ENCODE measurements at places on chromosomes 2 and 18.

DNA sequence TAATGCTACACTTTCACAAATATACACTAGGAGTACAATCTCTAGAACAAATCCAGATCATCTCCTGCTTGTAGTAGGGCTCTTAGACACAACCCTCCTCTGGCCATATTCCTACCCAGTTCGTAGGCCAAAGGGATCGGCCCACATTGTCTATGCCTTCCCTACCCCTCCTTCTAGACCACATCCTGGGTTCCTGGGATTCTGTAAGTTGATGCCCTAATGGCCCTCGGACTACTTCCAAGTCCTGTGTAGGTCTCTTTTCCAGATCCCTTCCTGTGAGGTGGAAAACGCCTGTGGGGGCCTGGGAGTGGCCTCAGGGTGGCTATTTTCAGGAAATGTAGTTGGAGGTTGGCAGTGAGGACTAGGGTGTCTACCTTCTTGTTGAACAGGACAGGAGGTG is 289.7 kb downstream of the ZNF385B start:
- no peak for DNase-seq

GRCh38 chr18:13573750-13574149 is 152.6 kb downstream of the FAM210A start:
- DNase-seq: no peak

DNA sequence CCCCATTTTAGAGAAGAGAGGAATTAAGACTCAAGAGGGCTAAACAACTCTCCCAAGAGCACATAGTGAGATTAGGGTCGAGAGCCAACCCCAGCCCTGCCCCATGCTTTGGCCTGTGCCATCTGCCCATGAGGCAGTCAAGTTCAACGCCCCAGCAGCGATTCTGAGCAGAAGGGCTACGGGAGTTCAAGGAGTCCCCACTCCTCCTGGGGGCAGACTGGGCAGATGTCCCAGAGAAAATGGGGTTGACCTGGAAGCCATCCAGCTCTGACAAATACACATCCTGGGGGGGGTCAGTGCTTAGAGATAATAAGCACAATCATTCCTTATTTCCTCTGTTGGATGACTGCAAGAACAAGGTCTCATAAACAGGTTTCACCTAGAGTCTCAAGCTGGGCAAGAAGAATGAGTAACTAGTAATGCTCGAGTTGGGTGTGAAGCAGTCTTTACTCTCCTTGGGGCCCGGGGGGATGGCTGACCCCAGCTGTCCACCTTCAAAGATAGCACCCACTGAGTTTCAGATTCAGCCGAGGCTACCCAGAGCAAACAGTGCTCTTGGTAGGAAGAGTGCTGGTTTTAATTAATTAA is 716.4 kb downstream of the RNF144A start:
- no peak for DNase-seq

DNA sequence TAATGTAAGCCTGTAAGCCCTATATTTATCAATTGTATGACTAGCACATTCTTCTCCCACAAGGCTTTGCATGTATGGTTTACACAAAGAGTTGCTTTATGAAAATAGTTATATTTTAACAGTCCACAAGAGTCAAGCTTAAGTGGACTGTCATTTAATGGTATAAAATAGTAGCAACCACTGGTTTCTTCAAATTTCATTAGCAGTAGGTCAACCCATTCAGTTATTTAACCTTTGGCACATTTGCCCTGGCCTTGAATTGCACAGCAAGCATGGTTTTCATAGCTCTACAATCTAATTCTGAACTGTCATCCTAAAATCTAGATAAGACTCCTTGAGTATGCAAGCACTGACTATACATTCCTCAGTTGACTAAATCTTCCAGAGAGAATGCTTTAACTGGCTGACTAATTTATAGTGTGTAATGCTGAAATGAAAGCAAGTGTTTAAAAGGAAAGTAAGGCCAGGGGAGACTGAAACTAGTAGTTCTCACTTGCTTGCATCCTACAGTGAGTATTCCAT is 1.8 kb downstream of the DPP4 start:
- DNase-seq: peak; percentile 72

DNA sequence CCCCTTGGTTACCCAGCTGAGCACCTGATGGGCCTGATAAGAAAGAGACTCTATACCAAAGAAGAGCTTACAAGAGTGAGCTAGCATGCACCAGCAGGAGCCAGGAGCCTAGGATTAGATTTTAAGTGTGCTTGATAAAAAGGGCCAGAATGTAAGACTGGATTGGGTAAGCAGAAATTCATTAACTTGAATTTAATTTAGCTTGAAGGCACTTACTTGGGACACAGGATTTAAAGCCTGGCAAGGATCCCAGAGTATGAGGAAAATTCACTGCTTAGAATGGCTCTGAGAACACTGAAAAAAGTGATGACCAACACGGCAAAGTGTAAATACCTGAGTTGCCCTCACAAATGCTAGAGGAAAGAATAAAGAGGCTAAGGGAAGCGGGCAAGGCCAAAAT is 91.3 kb upstream of the RBBP8 start:
- no peak for DNase-seq

- DNase-seq: no peak
Observed at GRCh38 chr2:133142087-133142486, 426.2 kb downstream of the NCKAP5 start.

DNA sequence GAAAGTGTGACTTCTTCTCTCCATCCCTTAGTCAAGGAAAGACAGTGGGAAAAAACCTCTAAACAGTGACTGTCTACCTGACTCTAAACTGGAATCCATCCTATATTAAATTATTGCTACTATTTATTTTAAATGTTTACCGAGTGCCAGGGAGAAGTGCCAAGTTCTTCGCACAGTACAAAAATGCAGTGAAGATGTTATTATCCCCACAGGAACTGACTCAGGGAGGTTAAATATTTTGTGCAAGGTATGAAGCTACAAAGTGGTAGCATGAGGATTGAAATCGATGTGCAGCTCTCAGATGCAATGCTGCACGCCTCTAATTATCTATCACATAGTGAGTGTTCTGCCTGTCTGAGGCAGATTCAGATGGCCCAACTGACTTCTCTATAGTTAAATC is 91.1 kb downstream of the MEP1B start:
- DNase-seq: no peak

DNA sequence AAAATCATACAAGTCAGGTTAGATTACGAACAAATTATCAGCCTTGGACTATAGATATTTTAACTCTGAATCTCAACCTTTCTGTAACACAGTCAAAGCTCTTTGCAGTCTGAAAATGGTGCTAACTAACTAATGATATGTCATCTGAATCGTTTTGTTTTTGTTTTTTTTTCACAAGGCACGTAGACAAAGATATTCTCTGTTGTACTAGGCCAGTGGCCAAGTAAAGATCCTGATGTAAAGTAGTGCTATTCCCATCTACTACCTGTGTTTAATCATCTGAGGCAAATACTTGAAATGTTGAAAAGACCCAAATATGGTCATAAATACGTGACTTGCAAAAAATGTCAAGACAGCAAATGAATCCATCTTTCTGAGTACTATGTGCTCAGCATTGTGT is 65.7 kb downstream of the REL start:
- no peak for DNase-seq

- no peak for DNase-seq
Observed at GRCh38 chr2:200193791-200194190, 112.7 kb upstream of the SPATS2L start.

- DNase-seq: peak; percentile 31
Observed at GRCh38 chr2:239355139-239355538, 45.7 kb downstream of the HDAC4 start.

DNA sequence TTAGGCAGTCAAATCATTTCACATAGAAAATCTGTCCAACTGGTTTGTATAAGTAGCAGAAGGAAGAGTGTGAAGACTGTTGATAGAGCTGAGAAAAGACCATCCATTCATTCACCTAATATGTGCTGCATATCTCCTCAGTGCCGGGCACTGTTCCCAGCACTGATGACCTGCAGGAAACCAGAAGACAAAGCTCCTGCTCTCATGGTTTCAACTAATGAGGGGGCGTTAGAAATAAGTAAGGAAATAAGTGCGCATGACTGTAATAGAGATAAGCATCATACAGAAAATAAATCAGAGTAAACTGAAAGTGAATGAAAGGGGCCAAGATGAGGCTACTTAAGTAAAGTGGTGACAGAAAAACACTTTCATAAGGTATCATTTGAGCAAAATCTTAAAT is 427.5 kb upstream of the CDH20 start:
- peak; percentile 9 for DNase-seq
